ENCODE measurements at places on chromosomes 3 and 15.

DNA sequence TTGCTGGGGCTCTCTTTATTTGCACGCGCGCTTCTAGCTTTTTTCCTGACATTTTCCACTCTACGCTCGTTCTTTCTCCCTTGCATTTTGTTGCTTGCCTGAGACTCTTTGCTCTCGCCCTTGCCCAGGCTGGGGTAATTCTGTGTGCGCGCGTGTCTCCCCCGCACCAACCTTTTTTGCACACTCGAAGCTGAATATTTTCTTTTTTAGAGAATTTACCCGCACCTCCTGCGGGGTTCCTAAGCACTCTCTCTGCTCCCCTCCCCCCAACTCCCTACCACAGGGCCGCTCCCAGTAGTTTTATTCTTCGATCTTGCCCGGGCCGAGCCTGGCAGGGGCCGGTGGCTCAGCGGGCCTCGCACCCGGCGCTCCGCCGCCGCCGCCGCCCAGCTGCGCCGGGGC lies 732 bp downstream of the FAM43A start:
- H3K27me3 ChIP-seq = no peaks in the 10 kb centered on the region
- peak overlapping the region; percentile 82 for H3K4me3 ChIP-seq
- peak overlapping the region; percentile 82 for H3K27ac ChIP-seq
- DNase-seq = no peak
- H3K4me1 ChIP-seq = peaks cover 14% of the 10 kb centered on the region

GRCh38 chr3:143122608-143123352 lies 3.2 kb downstream of the CHST2 start:
- H3K27ac ChIP-seq = no peak overlapping the region
- no peaks in the 10 kb centered on the region for H3K4me1 ChIP-seq
- H3K27me3 ChIP-seq = peaks cover 20% of the 10 kb centered on the region
- no peak overlapping the region for H3K4me3 ChIP-seq
- no peaks in the 10 kb centered on the region for H3K36me3 ChIP-seq

GRCh38 chr3:194421-194820 lies 2.1 kb upstream of the CHL1 start:
- H3K27ac ChIP-seq = no peak overlapping the region
- H3K27me3 ChIP-seq = peaks cover 4% of the 10 kb centered on the region
- no peaks in the 10 kb centered on the region for H3K4me1 ChIP-seq
- no peak for DNase-seq

GRCh38 chr15:89187301-89187985 lies 33.9 kb downstream of the RLBP1 start:
- H3K36me3 ChIP-seq = peaks cover 5% of the 10 kb centered on the region
- no peak overlapping the region for H3K4me3 ChIP-seq
- H3K4me1 ChIP-seq = no peaks in the 10 kb centered on the region
- no peaks in the 10 kb centered on the region for H3K27me3 ChIP-seq

DNA sequence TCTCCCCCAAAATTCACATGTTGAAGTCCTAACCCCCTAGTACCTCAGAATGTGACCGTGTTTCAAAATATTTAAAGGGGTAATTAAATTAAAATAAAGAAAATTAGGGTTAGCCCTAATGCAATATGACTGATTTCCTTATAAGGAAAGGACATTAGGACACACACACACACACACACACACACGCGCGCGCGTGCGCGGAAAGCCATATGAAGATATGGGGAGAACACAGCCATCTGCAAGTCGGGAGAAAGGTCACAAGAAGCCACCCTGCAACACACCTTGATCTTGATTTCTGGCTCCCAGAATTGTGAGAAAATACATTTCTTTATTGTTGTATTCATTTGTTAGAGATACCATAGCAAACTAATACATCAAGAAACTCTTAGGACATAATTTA lies 54.6 kb upstream of the STXBP5L start:
- H3K27ac ChIP-seq = no peak overlapping the region
- H3K27me3 ChIP-seq = no peaks in the 10 kb centered on the region
- H3K4me1 ChIP-seq = no peaks in the 10 kb centered on the region
- no peaks in the 10 kb centered on the region for H3K36me3 ChIP-seq

- DNase-seq = no peak
- H3K36me3 ChIP-seq = no peaks in the 10 kb centered on the region
- no peaks in the 10 kb centered on the region for H3K27me3 ChIP-seq
- no peaks in the 10 kb centered on the region for H3K4me1 ChIP-seq
Observed at GRCh38 chr3:23819599-23820360, 14.0 kb downstream of the UBE2E1 start.
